ENCODE measurements at places on chromosomes 2 and 18. TPM values are rescaled to one million over a fixed set of nuclear protein-coding genes. Genes with fewer than 3 reads are reported as not detected.

Gene GTF2A1L
- total RNA-seq, result not detected

Gene SERPINB11
- not detected for total RNA-seq

Gene VWC2L
- not detected for total RNA-seq

Gene TET3
- 16.4 TPM for total RNA-seq

Gene KLHL41
- total RNA-seq, result not detected

- no peaks in the 10 kb centered on the region for H3K36me3 ChIP-seq
- no peak overlapping the region for H3K27ac ChIP-seq
- no peak overlapping the region for H3K4me3 ChIP-seq
- DNase-seq, result no peak
- no peaks in the 10 kb centered on the region for H3K27me3 ChIP-seq
Measured at GRCh38 chr2:38652431-38653273, 13.3 kb upstream of the GALM start.

GRCh38 chr2:106599540-106599939 lies 112.4 kb downstream of the CD8B2 start:
- no peak overlapping the region for H3K4me3 ChIP-seq
- no peak overlapping the region for H3K27ac ChIP-seq
- no peak for DNase-seq
- peaks cover 25% of the 10 kb centered on the region for H3K36me3 ChIP-seq
- no peaks in the 10 kb centered on the region for H3K27me3 ChIP-seq

DNA sequence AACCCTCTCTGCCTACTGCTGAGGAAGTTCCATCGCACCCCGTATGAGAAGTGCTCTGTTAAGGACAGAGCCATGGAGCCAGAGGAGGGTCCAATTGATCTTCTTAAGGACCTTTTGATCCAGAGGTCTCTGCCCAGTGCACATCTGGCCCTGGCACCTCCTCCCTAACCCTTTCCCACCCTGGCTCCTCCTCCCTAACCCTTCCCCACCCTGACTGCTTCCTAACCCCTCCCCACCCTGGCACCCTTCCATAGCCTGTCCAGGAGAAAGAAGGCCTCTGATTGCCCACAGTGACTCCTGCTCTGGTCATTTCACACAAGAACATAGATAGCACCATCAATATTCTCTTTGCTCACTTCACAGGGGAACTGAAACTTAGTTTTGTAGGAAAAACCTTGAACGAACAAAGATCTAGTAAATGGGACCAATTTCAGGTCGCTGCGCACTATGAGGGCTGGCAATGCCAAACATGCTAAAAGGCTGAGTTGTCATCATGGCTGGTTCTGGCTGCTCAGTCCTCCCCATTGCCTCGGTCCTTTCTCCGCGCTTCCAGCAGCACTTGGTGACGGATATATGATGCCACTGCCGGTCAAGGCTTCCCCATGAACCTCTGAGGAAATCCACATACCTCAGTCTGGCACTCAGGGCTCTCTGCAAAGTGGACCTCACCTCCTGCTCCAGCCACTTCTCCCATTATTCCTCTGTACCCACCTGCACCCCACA lies 49.2 kb downstream of the PKDCC start:
- peaks cover 15% of the 10 kb centered on the region for H3K4me1 ChIP-seq
- H3K27ac ChIP-seq, result no peak overlapping the region
- peaks cover 9% of the 10 kb centered on the region for H3K36me3 ChIP-seq

DNA sequence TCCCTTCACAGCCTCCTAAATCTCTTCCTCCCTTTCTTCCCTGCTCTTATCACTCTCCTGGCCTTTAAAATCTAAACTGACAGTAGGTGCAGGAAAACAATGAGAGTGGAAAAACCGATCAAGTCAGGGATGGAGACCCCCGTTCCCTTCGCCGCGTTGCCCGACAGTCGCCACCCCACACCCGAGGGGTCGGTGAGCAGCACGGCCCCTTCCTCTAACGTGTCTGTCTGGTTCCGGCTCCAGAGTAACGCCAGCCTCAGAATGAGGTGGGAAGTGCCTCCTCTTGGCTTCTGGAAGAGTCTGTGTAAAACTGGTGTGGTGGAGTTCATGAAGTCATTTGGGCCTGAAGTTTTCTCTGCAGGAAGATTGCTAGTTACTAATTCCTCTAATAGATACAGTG lies 138.6 kb downstream of the NFATC1 start:
- peaks cover 2% of the 10 kb centered on the region for H3K27me3 ChIP-seq
- no peak overlapping the region for H3K4me3 ChIP-seq
- DNase-seq, result peak; percentile 4
- H3K4me1 ChIP-seq, result no peaks in the 10 kb centered on the region
- H3K27ac ChIP-seq, result no peak overlapping the region
- H3K36me3 ChIP-seq, result peaks cover 10% of the 10 kb centered on the region

- peaks cover 17% of the 10 kb centered on the region for H3K4me1 ChIP-seq
- no peaks in the 10 kb centered on the region for H3K27me3 ChIP-seq
- H3K4me3 ChIP-seq, result no peak overlapping the region
- no peaks in the 10 kb centered on the region for H3K36me3 ChIP-seq
- H3K27ac ChIP-seq, result no peak overlapping the region
Measured at GRCh38 chr2:235836491-235836911, 331.7 kb downstream of the GBX2 start.

- no peak overlapping the region for H3K27ac ChIP-seq
- no peak overlapping the region for H3K4me3 ChIP-seq
- H3K4me1 ChIP-seq, result peaks cover 29% of the 10 kb centered on the region
- no peaks in the 10 kb centered on the region for H3K27me3 ChIP-seq
- no peaks in the 10 kb centered on the region for H3K36me3 ChIP-seq
- DNase-seq, result no peak
Measured at GRCh38 chr2:75130171-75130570, 69.1 kb downstream of the TACR1 start.

GRCh38 chr18:39838831-39839230 lies 2116.2 kb upstream of the PIK3C3 start:
- no peak overlapping the region for H3K4me3 ChIP-seq
- no peaks in the 10 kb centered on the region for H3K36me3 ChIP-seq
- no peak overlapping the region for H3K27ac ChIP-seq
- peaks cover 22% of the 10 kb centered on the region for H3K4me1 ChIP-seq
- peaks cover 11% of the 10 kb centered on the region for H3K27me3 ChIP-seq
- no peak for DNase-seq

GRCh38 chr18:71209944-71210343 lies 921.1 kb downstream of the SOCS6 start:
- no peak overlapping the region for H3K27ac ChIP-seq
- H3K4me3 ChIP-seq, result no peak overlapping the region
- H3K4me1 ChIP-seq, result no peaks in the 10 kb centered on the region
- DNase-seq, result no peak
- H3K36me3 ChIP-seq, result peaks cover 55% of the 10 kb centered on the region

GRCh38 chr2:201343559-201343958 lies 13.6 kb downstream of the FLACC1 start:
- no peak overlapping the region for H3K27ac ChIP-seq
- no peak for DNase-seq
- H3K4me3 ChIP-seq, result no peak overlapping the region
- no peaks in the 10 kb centered on the region for H3K27me3 ChIP-seq

DNA sequence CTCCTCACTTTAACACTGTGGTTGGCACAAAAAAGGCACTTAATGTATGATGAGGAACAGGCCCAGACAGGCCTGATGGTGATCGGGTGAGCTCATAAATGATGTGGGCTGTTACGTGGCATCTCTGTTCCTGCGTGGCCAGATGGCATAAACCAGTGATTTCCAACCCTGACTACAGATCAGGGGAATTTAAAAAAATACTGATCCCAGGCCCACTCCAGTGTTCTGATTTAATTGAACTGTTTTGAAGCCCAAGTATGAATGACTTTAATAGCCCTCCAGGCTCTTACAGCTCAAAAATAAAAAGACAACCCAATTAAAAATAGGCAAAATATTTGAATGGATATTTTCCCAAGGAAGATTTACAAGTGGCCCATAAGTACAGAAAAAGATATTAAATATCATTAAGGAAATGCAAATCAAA lies 48.2 kb downstream of the LIPG start:
- H3K27me3 ChIP-seq, result peaks cover 11% of the 10 kb centered on the region
- no peak overlapping the region for H3K4me3 ChIP-seq
- no peak overlapping the region for H3K27ac ChIP-seq
- H3K36me3 ChIP-seq, result peaks cover 12% of the 10 kb centered on the region
- DNase-seq, result no peak

DNA sequence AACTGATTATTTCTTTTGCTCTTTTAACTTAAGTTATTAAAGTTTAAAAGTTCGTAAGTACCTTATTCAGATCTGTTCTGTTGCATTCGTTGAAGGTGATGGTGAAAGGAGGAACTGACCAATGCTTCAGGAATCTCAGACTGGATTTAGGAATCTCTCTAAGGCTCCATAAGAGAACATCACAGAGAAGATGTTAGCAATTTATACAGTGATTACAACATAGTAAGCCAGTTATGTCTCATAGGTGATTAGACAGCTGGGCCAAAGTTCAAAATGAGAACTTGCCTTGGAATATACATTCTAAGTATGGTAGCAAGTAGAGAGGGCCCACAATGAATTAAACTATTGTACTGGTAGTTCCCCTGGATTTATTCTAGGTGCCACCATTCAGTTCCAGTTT lies 3.2 kb downstream of the MARS2 start:
- no peaks in the 10 kb centered on the region for H3K27me3 ChIP-seq
- H3K27ac ChIP-seq, result no peak overlapping the region
- peaks cover 31% of the 10 kb centered on the region for H3K36me3 ChIP-seq
- peaks cover 39% of the 10 kb centered on the region for H3K4me1 ChIP-seq
- peak overlapping the region; percentile 84 for H3K4me3 ChIP-seq

DNA sequence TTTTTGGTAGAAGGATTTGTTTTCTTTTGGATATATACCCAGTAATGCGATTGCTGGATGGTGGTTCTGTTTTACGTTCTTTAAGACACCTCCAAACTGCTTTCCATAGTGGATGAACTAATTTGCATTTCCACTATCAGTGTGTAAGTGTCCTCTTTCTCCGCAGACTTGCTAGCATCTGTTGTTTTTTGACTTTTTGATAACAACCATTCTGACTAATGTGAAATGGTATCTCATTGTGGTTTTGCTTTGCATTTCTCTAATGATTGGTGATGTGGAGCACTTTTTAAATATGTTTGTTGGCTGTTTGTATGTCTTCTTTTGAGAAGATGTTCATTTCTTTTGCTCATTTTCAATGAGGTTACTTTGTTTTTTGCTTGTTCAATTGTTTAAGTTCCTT lies 260.9 kb upstream of the CWC22 start:
- no peak for DNase-seq
- no peaks in the 10 kb centered on the region for H3K4me1 ChIP-seq
- H3K27me3 ChIP-seq, result no peaks in the 10 kb centered on the region
- H3K4me3 ChIP-seq, result no peak overlapping the region
- no peak overlapping the region for H3K27ac ChIP-seq
- H3K36me3 ChIP-seq, result peaks cover 10% of the 10 kb centered on the region

All from WTC11 (cell line).